ENCODE measurements at places on chromosomes 2 and 18.

DNA sequence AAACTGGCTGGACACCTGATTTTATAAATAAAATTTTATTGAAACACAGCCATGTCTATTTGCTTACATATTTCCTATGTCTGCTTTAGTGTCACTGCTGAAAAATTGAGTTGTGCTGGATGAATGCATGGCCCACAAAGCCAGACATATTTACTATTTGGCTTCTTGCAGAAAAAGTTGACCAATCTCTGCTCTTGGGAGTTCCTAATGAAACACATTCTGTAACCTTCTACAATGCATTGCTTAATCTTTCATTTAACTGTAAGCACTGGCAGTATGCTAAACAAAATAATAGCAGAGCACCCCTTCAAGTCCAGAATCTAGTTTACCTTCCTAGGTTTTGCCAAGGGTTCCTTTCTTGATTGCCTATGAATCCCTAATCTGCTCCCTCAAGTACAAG lies 17.7 kb upstream of the SERPINB7 start:
- DNase-seq: no peak

- DNase-seq: peak; percentile 40
These were observed 2.1 kb downstream of the COL6A3 start for GRCh38 chr2:237411683-237412423.

- no peak for DNase-seq
These were observed 75.0 kb downstream of the CRIM1 start for GRCh38 chr2:36430549-36430948.

DNA sequence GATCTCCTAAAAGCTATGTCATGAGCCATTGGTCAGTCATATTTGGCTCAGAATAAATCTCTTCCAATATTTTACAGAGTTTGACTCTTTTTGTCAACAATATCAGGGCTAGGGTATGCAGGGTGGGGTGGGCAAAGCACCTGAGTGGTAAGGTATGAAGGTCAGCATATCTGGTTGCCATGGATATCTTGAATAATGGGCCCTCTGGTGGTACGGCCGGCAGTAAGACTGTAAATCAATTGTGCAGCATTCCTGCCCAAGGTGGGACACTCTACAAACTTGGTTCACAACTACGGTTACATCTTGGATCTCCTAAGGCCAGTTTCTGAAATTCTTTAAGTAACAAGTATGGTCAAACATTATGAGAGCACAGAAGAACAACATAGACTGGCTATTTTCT lies 119.6 kb downstream of the SPOPL start:
- DNase-seq: no peak

GRCh38 chr18:63158676-63159291 lies 160.8 kb downstream of the BCL2 start:
- no peak for DNase-seq

- no peak for DNase-seq
These were observed 315.2 kb downstream of the TMX3 start for GRCh38 chr18:68399721-68400120.

GRCh38 chr2:36307441-36307840 lies 48.1 kb upstream of the CRIM1 start:
- DNase-seq: no peak

GRCh38 chr2:97932975-97933662 lies 62.6 kb downstream of the TMEM131 start:
- no peak for DNase-seq

- no peak for DNase-seq
These were observed 106.6 kb upstream of the CYP1B1 start for GRCh38 chr2:38182492-38183003.

DNA sequence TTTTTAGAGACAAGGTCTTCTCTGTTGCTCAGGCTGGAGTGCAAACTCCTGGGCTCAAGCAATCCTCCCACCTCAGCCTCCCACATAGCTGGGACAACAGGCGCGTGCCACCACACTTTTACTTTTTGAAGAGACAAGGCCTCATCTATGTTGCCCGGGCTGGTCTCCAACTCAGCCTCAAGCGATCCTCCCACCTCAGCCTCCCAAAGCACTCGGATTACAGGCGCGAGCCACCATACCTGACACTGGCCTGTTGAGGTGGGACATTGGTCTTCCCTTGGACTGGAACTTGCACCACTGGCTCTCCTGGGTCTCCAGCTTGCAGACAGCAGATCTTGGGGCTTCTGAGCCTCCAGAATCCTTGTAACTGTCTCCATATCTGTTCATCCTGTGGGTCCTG lies 75.6 kb downstream of the NDUFA10 start:
- no peak for DNase-seq

DNA sequence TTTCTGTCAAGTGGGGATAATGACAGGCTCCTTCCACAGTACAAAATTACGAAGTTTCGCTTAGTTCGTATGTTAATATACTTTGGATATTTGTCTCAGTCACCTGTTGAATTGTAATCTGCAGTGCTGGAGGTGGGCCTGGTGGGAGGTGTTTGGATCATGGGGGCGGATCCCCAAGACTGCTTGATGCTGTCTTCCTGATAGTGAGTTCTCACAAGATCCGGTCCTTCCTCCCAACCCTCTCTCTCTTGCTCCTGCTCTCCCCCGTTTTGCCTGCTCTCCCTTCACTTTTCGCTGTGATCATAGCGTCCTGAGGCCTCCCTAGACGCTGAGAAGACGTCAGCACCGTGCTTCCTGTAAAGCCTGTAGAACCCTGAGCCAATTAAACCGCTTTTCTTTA lies 97.1 kb upstream of the EPB41L3 start:
- DNase-seq: no peak

DNA sequence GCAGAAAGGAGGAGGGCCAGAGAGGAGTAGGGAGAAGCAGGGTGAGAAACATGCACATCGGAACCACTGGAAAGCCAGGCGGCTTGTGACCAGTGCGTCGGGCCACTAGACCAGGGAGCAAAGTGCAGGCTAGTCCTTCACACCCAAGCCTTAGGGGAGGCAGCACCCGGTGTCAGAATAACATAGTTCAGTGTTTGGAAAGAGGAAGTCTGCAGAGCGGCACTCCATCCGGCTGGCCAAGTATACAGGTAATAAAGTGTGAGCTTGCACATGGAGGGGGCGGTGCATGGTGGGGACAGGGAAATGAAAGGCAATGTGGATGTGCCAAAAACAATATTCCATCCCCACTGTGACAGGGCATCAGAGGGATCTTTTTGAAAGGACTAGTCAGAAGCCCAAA lies 69.7 kb downstream of the ZNF521 start:
- no peak for DNase-seq

GRCh38 chr18:43869451-43870008 lies 592.2 kb upstream of the SYT4 start:
- peak; percentile 48 for DNase-seq

DNA sequence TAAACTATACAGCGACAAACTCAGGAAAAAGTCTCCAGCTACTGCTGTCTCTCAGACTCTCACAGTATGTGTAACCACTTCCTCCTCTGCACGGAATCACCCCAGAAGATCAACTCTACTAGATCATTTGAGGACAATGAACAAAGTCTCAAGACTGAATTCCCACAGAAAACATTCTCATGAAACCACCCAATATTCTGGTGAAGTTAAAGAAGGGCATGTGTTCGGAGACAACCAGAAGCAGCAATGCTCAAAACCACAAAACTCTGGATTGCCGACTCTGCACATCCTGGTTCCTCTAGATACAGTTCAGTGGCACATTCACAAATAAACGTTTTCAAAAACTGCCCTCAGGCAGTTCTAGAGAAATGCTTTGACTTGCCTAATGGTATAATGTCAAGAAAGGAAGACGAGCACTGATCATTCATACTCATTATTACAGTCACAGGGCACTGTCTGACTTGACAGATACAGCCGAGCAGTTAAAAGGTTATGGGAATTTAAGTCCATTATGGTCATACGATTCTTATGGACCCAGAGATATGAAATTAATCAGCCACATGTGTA lies 91.9 kb upstream of the STK17B start:
- no peak for DNase-seq

GRCh38 chr2:203492965-203493364 lies 42.1 kb downstream of the RAPH1 start:
- peak; percentile 10 for DNase-seq

DNA sequence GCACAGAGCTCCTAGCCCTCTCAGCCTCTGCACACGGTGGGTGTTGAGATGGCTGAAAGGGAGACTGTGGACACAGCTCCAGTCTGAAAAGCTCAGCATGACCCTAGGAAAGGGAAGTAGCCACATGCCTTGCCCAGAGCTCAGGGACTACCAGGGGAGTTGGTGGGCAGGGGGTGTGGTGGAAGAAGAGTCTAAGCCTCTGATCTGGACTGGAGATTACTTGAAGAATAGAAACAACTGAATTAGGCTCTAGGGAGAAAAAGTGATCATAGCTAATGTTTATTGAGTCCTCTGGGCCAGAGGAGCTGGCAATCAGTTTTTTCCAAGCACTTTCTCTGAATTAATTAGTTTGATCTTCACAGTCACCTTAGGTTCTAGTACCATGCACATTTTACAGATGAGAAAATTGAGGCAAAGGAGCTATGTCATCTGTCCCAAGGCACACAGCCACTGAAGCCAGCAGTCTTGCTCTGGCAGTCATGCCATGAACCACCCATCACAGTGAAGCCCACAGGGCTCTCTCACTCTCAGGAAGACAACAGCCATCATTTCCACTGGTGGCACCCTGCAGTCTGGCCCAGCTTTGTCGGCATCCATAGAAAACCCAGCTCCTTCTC lies 10.3 kb downstream of the SDC1 start:
- DNase-seq: no peak

GRCh38 chr2:105581555-105581944 lies 163.2 kb upstream of the NCK2 start:
- no peak for DNase-seq

- no peak for DNase-seq
These were observed 211.4 kb downstream of the KLHL29 start for GRCh38 chr2:23596316-23596885.

DNA sequence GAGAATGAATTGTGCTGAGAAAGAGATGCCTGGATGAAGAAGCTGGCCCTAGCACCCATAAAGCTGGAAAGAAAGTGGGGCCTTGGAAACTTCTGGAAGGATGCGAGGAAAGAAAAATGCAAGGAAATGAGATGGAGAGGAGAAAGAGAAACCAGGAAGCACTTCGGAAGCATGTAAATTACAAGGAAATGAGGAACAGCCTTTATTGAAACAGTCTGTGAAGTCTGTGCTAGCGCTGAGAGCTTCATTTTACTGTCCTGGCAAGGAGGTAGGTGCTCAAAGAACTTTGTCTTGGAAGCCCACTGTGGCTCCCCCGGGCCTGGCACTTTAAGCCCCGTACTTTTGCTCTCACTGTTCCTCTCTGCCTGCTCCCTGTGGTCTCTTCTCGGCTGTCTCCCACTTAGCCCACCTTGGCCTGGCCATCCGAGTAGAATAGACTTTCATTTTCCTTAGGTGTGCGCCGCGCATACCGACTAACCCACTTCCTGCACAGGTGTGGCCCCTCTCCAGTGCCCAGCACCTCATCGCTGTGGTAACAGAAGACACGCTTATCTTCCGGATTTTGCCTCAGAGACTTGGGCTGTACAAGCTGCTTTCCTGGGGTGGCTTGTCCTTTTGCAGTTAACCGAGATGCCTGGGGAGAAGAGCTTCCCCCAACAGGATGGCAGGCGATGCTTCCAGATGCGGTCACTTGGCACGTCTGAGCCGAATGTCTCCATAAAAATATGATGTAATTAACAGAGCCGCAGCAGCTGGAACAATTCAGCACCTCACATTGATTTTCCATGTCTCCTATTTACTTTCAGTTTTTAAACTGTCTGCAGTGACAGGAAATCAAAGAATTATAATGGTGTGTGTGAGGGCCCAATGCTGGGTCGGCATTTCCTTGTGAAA lies 199.6 kb downstream of the HRH4 start:
- peak; percentile 76 for DNase-seq

- DNase-seq: no peak
These were observed 12.3 kb downstream of the DCTN1 start for GRCh38 chr2:74367789-74368188.

- DNase-seq: peak; percentile 68
These were observed 24.1 kb upstream of the CHRNA1 start for GRCh38 chr2:174788291-174788929.

Data from AG20443 (cell line).